D341Med (cell line): ENCODE measurements at places on chromosomes 16 and 17.
A peak's percentile ranks its signal among the peaks of the same experiment; 100 is the strongest.

DNA sequence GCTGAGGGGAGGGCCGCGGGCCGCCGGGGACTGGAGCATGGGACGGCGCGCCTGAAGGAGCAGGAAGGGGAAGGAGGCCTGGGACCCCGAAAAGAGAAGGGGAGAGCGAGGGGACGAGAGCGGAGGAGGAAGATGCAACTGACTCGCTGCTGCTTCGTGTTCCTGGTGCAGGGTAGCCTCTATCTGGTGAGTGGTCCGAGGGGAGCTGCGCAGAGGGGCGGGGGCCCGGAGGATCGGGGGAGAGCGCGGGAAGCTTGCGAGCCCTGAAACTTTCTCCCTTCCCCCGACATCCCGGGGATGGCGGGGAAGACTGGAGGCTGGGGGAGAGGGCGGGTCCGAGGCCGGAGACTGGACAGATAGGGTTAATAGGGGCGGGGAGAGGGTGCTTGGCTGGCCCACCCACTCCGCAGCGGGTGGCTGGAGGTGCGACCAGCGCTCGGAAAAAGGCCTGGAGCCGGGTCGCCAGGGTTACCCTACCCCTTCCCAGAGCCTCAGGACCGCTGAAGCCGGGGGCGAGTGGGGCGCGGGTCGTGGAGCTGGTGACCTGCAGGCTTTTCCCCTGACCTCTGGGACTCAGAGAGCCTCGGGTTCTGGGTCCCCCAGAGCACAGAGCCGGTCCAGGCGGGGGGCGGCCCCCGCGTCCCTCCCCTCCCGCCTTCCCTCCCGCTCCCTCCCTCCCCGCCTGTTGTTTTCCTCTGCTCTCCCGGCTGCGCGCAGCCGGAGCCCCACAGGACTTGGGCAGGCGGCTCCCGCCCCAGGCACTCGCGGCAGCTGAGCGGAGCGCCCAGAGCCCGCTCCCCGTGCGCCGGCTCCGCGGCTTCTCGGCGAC, 631 bp downstream of the NXPH3 start:
- DNase-seq, result peak; percentile 88

DNA sequence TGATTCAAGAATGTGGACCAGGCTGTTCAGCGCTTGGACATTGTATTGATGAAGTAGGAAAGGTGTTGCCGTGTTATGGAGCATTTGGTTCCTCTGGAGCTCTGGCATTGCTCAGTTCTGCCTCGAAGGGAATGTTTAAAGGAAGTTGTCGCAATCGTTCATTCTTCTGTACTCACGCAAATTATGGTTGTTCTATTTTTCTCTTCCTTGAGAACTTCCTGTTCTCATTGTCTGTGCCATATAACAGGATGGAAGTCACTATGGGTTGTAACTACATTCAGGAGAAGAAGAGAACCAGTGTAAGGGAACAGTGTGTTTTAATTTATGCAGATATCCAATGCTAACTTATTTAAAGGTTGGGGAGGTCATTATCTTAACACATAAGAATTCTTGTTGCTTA, 13.0 kb downstream of the PCTP start:
- no peak for DNase-seq

DNA sequence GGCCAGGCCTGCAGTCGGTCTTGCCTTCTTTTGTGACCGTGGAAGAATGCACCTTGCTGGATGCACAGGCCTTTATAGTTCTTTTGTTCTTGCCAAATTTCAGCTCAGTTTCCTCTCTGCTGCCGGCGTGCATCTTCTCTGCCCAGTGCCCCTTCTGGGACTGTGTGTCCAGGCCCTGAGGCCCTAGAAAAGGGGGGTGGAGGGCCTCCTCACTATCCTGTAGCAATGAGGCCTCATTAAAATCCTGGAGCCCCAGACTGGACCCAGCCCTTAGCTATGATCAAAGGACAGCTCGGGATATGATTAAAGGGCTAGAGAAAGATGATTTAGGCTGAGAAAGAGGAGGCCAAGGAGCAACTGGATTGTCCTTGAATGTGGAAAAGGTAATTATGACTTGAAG, 229.8 kb downstream of the SEC14L1 start:
- DNase-seq, result no peak

DNA sequence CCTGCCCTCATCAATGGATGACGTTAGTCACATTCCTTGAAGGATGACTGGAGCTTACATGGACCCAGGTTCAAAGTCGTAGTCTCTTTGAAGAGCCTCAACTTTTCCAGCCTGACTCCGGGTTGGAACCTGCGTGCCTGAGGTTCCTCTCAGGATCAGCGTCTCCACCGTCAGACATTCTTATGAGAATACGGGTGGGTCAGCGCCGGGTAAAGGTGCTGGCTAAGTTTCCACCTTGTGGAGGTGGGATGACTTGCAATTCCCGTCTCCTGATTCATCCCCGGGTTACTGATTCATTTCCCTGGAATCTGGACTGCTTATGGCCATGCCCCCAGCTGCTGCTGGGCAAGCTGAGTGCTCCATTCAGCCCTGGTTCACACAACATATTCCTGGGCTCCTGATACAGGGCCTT, 38.9 kb upstream of the CMIP start:
- no peak for DNase-seq

DNA sequence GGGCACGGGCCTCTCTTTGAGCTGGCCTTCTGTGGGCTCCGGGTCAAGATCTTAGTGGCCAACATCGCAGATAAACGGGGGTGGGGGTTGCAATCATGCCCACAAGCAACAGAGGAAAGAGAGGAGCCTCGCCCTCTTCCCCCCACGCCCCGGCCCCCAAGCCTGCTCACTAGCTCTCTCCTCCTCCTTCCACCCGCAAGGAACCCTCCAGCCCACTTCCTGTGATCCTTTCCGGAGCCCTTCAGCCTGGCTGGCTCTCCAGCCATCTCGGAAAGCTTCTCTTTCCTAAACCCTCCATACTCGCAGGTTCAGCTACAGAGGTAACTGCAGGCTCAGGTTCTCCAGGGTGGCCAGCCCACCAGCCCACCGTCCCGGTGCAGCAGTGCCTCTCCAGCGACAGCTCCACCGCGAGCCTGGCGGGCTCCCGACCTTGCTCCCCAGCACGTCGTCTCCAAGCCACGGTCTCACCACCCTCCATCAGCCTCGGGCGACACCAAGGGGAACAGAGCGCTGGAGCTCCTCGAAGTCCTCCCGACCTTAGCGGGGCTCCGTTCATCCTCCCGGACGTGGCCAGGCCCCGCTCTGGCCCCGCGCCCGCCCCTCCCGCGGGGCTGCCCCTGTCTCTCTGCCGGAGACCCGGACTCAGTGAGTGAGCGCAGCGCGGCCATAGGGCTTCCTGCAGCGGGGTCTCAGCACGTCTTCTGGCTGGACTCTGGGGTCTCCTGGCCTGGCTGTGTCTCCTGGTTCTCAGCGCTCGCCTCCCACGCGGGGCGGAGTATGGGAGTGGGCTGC, 12.9 kb upstream of the ODF4 start:
- DNase-seq, result no peak
